ENCODE measurements at places on chromosomes 7 and 10. TPM values are rescaled to one million over a fixed set of nuclear protein-coding genes. Genes with fewer than 3 reads are reported as not detected.

DNA sequence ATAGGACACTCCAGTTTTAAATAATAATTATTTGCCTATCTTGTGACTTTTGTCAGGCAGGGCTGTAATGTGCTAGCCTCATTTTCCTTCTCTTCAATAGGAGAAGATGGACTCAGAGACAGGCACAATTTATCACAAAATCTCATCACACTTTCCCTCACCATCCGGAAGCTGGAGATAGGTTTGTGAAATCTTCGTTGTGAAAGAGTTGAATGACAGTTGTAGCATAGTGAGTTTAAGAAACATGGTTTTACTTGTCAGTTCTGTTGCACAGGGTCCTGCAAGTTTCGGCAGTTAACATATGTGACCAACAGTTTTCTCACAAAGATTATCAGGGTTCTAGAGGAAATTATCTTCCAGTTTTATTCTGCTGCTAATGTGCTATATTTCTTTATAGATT, 37.7 kb upstream of the MAP3K8 start:
- no peak for DNase-seq

- no peak for DNase-seq
Measured at GRCh38 chr7:39043531-39043930, 65.8 kb downstream of the POU6F2 start.

- DNase-seq, result no peak
Measured at GRCh38 chr10:17689137-17689536, 45.2 kb downstream of the STAM start.

GRCh38 chr10:28631896-28632583, 45.3 kb upstream of the BAMBI start:
- peak; percentile 31 for DNase-seq

DNA sequence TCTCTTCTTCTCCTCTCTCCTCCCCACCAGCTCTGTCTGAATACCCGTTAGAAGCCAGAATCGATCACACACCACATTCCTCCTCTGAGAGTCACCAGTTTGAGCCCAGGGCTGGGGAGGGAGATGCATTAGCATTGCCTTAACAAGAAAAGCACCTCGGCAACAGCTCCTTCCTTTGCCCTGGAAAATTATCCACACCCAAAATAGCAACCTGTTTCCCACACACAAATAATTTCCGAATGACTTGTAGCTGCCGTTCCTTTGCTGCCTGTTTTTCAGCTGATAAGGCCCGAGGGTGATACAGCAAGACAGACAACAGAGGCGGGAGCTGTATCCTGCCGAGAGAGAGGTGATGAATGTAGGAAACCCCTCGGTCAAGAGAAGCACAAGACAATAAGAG, 91.3 kb downstream of the CPXM2 start:
- DNase-seq, result no peak

DNA sequence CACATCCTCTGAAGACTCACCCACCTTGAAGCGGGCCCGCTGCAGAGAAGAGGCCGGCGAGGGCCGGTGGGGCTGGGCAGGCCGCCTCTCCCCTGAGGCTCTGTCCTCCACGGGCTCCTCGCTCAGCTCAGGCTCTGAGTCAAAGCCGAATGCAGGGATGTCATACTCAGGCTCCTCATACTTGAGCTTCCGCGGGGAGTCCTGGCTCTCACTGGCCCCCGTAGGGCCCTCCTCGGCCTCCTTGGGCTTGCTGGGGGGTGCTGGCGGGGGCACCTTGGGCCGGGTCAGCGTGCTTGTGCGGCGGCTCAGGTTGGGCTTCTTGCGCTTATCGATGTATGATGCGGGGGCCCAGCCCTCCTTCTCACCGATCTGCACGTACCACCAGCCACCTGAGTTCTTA, 109.9 kb downstream of the NEURL1 start:
- no peak for DNase-seq

- DNase-seq, result no peak
Measured at GRCh38 chr7:34044734-34045353, 139.5 kb downstream of the BMPER start.

DNA sequence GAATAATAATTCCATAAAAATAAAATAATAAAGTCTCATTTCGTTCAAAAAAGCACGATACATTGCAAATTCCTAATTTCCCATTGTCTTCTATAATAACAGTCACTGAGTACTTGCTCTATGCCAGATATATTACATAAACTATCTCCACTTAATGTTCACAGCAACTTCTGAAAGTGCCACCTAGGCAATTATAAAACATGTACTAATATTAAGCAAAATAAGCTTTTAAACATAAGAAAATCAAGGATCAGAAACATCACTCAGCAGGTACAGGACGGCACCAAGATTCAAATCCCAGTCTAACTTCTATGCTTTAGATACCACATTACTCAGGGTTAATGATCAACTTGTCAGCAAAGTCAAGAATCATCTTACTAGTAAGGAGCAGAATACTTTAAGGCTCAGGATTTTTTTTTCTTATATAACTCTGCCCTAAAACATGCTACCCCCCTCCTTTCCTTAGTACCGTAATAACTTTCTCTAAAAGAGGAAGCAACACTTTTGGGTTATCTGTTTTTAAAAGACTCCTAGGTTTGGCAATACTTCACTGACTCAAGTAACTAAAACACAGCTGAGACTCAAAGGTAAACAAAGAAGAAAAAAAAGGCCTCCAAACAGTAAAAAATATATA, 51.3 kb downstream of the USP6NL start:
- peak; percentile 39 for DNase-seq

GRCh38 chr7:151711906-151712809, 164.8 kb downstream of the PRKAG2 start:
- no peak for DNase-seq

- DNase-seq, result no peak
Measured at GRCh38 chr10:61986382-61986781, 84.9 kb downstream of the ARID5B start.

DNA sequence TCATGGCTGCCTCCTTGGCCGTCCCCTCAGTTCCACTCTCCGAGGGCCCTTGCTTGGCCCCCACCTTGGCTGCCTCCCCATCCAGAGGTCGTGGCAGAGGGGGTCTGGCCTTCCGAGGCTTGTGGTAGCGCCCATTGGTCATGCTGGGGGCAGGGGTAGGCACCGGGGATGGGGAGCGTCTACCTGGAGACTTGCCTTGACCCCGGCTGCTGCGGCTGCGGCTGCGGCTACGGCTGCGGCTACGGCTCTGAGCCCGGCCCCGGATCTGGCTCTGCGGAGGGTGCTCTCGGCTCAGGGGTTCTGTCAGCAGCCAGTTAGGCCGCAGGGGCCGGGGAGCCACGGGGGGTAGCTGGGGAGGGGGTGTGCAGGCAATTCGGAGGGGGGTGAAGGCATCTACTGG, 10.7 kb downstream of the LZTS2 start:
- DNase-seq, result no peak

Gene SLC29A4
- 2.5 TPM for total RNA-seq

Gene PNLIPRP3
- total RNA-seq, result not detected

Gene GPR26
- not detected for total RNA-seq

Gene MMP21
- total RNA-seq, result not detected

Gene GPER1
- total RNA-seq, result 2.0 TPM

Gene TAS2R5
- total RNA-seq, result 0.36 TPM

Gene CYP26C1
- total RNA-seq, result under 0.01 TPM

Gene NKX2-3
- total RNA-seq, result not detected

Measured in IMR-90 (cell line).